Mucosa of gallbladder (tissue), 1 donor: ENCODE measurements at places on chromosomes 5 and 9.

- DNase-seq = no peak
Observed at GRCh38 chr5:168239325-168239724, 52.1 kb upstream of the WWC1 start.

- DNase-seq = peak; percentile 70
Observed at GRCh38 chr9:35603506-35603985, 1.5 kb upstream of the TESK1 start.

DNA sequence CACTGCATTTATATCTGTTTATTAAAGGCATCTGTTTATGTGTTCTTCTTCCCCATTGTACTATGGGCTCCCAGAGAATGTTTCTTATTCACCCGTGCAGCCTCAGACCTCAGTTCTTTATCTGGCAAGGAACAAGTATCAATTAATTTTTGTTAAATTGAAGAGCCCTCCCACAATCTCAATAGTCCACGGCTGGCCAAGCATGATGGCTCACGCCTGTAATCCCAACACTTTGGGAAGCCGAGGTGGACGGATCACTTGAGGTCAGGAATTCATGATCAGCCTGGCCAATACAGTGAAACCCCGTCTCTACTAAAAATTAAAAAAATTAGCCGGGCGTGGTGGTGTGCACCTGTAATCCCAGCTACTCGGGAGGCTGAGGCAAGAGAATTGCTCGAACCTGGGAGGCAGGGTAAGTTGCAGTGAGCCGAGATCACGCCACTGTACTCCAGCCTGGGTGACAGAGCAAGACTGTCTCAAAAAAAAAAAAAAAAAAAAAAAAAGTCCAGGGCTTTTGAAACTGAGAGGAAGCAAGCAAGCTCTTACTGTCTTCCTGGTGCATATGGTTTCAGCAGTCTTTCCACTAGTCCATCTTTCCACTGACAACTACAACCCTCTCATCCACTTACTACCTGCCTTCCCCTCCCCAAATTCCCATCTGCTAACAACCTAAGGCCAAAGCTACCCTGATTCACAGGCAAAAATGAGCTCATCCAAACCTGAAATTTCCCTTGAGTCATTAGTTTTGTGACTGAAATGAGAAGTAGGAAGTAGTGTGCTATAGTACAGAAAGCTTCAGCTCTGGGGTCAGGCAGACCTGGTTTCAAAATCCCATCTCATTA, 2.3 kb upstream of the HK3 start:
- DNase-seq = no peak

DNA sequence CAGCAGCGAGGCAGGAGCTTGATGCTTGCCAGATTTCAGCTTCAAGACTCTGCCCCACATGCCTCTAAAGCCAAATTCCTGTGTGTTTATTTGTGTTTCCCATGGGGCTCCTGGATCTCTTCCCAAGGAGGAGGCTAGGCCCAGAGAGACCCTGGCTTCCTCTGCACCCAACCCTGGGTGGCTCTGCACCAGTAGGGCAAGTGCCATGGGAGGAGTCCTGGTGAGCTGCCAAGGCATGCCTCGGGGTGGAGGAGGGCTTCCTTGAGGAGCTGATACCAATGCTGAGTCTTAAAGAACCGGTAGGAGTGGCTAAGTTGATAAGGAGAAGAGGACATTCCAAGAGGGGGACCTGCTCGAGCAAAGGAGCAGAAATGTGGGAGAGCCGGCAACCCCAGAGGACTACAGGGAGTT, 6.8 kb upstream of the TIFAB start:
- peak; percentile 45 for DNase-seq

DNA sequence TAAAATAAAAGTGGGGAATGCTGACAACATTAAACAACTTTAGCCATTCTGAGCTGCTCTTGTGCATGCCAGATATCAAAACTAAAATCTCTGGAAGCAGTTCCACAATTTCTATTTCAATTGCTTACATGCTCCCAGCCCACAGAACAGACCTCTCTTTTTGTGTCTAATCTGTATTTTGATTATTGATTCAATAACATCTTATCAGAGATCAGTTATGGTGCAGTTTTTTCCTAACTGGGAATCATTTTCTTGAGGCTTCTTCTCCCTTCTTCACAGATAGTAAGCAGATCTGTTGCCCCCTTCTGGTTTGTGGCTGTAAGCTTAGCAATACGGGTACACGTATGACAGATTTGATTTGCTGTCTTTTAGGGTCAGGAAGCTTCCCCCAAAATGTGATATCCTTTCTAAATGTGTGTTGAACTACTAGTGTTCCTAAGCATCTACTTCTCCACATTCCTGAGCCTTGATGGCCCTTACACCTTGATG, 39.4 kb downstream of the MRPS27 start:
- DNase-seq = no peak

- DNase-seq = no peak
Observed at GRCh38 chr5:431001-431710, 11.8 kb upstream of the EXOC3 start.

GRCh38 chr9:86274821-86275643, 7.3 kb downstream of the ISCA1 start:
- no peak for DNase-seq

DNA sequence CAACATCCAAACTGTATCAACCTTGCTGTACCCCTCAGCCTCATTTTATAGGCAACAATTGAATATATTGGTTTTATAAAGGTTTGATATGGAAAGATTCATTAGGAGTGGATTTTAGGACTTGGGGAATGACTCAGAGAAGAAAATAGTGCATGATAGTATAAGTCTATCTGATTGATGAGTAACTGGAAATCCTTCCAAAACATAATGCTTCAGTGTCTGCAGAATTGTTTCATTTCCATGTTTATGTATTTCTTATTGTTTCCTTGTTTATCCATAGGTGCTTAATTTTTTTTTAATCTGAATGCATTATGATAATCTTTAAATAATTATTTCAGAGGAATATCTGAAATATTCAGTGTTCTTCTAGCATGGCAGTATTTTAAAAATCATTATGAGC, 12.6 kb downstream of the JAK2 start:
- no peak for DNase-seq

DNA sequence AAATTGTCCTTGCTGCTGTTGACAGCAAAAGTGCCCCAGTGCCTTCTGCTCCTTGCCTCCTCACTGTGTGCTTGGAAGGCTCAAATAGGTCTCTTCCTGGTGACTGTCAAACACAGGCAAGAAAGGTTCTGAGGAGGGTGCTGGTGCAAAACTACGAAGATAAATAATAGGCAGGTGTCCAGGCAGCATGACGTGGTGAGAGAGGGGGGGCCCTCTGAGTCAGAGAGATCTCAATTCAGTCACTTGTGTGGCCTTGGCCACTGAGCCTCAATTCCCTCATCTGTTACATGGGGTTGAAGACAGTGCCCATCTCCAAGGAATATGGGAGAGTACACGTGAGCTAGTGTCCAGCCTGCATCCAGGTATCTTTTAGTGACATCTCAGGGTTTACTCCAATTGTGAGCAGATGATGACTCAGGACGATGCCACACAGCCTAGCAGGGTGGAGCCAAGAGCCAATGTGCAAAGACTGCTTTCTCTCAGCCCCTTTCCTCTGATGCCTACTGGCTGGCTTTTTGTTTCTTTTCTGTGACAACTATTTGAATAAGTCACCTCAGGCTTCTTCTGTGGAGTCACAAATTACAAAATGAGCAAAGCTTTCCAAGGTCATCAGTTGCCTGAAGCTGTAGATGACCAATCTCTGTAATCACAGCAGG, 29.7 kb upstream of the SMIM32 start:
- DNase-seq = no peak

- DNase-seq = peak; percentile 21
Observed at GRCh38 chr5:147963948-147964693, 57.8 kb upstream of the C5orf46 start.

DNA sequence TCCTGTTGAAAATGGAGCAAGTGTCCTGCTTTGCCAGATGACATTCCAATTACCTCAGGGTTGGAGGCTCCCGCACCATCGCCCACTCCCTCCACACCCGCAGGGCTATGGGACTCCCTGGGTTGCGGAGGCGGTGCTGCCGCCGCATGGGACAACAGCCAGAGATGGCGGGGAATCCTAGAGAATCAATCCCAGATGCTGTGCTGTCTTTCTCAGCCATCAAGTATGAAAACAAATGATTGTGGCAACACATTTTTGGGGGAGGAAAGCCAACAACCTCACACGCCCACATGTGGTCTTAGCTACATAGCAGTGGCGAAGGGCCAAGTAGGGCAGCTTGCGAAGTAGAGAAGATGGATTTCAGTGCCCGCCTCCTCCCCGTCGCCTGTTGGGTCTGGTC, 46.7 kb downstream of the IL31RA start:
- no peak for DNase-seq

DNA sequence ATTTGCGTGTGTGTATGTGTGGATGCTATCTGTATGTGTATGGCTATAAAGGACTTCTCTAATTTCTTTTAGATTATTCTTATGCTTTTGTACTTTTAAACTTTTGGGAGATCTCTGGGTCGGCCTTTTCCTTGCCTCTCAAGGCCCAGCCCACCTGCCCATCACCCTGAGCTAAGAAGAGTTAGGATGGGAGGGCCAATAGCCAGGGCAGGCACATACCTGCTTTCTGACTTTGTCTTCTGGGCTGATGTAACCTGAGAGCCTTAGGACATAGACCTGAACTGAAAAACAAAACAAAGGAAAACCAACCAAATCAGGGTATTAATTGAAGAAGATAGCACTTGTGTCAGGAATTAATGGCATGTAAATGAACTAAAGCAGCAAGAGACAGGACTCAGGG, 100.2 kb downstream of the IRX1 start:
- DNase-seq = no peak

- no peak for DNase-seq
Observed at GRCh38 chr9:104997536-104997935, 69.6 kb upstream of the ABCA1 start.

DNA sequence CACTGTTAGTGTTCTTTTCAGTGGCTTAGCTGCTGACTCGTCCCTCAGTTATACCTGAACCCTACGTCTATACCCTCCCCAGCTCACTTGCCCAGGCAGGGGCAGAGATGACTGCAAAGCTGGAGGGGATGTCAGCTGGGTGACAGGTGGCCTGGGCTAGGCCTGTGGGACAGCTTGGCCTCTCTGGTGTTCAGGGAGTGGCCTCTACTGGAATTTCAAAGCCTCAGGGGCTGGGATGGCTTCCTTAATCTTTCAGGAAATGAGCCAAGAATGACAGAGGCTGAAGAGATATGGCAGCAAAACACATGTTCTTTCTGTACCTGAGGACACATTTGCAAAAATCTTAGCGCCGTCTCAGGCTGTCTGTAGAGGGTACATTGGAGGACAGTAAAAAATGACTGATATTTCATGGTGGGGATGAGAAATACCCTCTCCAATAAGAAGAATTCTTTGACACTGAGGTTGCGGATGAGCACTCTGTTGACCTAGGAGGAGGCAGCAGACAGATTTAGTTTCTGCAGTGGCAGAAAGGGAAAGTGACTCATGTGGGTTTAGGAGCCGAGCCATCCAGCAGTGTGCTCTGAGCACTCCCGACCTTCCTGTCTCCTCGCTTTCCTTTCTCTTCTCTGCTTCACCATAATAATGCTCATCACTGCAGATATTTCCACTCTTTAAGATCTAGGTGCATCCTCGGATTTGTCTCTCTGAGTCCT, 54.4 kb downstream of the ENTREP1 start:
- DNase-seq = no peak

GRCh38 chr5:125499636-125500332, 753.3 kb upstream of the ZNF608 start:
- DNase-seq = no peak

DNA sequence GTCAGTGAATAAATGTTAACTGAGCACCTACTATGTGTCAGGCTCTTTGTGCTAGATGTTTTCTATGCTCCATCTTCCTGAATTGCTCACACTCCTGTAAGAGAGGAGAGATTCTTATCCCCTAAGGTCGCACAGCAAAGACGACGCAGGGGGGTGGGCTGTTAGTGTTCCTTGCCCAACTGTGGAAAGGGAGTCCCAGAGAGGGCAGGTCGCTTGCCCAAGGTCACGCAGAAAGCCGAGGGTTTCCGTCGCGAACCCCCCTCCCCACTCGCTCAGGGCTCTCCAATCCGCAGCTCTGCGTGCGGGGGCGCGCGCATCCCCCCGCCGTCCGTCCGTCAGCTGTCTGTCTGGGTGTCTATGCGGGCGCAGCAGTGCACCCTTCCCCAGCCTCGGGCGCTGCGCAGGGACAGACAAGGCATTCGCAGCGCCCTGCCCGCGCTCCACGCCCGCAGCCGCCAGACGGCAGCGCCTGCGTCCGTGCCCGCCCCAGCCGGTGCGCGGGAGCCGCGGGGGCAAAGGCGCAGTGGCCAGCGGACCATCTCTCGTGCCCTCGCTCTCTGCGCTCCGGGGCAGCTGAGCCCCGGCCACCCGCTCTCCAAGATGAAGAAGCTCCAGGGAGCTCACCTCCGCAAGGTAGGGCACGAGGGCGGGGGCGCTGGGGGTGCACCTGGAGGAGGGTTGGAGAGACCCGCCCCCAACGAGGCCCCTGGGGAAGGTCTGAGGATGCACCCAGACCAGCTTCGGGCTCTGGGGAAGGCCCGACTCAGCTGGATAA, at the start of gene SLC6A7:
TSS of gene SLC6A7 (plus strand) at position 335 of the 775 bp plus-strand sequence. CDS start at position 601, 266 bp downstream.
- no peak for DNase-seq

- DNase-seq = no peak
Observed at GRCh38 chr5:66829358-66829674, 233.1 kb downstream of the MAST4 start.

GRCh38 chr9:87766697-87767096, 40.8 kb downstream of the CTSL start:
- DNase-seq = peak; percentile 60

GRCh38 chr5:119304439-119305211, 51.2 kb upstream of the TNFAIP8 start:
- DNase-seq = no peak

GRCh38 chr9:134895097-134895496, 14.5 kb downstream of the FCN2 start:
- peak; percentile 6 for DNase-seq

GRCh38 chr9:82275258-82275927, 286.8 kb downstream of the SPATA31D1 start:
- no peak for DNase-seq

DNA sequence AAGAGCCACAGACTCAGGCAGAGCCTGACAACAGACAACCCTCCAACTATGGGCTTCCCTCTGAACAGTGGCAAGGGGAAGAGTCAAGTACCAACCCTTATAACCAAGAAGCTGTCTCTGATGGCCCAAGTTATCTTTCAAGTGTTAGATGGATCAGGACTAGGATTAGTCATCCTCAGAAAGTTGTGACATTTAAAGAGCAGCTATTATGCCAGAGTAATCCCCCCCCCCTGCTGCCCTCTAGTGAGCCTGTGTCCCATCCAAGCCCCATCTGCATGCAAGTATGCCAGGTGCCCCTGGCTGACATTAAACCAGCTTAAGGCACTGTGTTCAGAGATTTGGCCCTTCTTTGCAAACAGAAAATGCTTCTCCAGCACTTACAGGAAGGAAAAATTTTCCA, 16.8 kb upstream of the SPATA31D1 start:
- DNase-seq = no peak
